Right lung (tissue), 10 donors: ENCODE measurements at places on chromosomes 11 and 22.

DNA sequence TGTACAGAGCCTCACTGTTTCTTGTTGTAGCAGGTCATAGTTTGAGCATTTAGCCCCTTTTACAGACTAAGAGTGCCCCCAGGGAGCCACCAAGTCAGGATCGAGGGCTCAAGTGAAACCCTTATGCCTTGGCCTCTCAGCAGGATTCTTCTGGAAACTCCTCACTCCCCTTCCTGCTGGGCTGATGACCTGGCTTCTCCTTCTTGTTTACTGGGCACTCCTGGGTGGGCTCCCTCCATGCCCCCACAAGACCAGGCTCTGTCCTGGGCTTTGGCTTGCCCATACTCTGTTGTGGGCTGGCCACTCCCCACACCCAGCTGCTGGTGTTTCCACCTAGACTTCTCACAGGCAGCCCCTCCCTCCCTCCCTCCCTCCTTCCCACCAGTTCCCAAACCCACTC, 69.6 kb downstream of the MED15 start:
- no peak for DNase-seq

- no peak for DNase-seq
These were observed 20.0 kb downstream of the TRMU start for GRCh38 chr22:46355369-46355995.

- no peak for DNase-seq
These were observed 25.9 kb upstream of the MMP13 start for GRCh38 chr11:102981324-102981910.

DNA sequence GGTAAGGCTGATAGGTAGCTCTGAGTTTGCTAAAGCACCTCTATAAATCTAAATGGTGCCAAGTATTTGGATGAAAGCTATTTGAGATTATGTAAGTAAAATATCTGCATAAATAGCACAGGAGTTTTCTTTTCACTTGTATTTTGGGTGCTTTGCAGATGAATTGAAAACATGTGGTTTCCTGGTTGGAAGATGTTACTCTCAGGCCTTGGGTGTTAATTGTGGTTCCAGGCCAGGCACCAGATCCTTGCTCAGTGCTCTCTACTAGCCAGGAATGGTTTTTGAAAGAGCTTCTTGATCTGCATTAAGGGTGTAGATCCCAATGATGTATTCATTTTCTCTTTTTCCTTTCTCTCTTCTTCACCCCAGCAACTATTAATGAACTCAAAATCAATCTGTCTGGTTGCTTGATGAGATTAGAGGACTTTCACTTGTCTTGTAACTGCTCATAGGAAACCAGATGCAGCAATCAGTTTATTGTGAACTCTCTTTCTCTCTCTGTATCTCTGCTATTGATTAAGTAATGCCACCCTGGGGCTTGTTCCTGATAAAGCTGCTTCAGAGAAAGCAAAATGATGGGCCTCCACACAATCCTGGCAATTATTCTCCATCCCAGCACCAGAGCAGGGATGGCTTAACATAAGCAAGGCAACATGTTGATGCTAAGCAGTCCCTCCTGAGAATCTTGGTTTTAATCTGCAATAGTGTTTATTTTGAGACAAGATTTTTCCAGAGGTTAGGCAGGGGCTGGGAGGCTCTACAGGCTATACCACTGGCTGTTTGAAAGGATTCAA, 147.0 kb upstream of the NTM start:
- DNase-seq, result no peak

- DNase-seq, result no peak
These were observed 157.3 kb downstream of the SWAP70 start for GRCh38 chr11:9821008-9821752.

GRCh38 chr11:100769617-100770016, 82.5 kb downstream of the ARHGAP42 start:
- DNase-seq, result no peak

DNA sequence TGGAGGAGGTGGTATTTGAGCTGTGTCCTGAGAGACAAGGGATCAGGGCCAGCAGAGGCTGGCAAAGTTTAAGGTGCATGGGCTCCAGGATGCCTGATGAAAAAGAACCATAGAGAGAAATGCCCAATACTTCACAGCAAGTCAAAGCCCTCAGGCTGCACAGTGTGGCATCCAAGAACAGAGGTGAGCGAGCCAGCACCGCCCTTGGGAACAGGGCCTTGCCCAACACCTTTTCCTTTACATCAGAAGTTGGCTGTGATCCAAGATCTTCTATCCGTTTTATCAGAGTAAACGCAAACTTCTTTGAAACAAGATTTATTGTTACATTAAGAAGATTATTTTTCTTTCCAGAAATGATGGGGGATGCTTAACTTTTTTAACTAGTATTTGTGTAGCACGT, 1.4 kb downstream of the B3GNT6 start:
- DNase-seq, result no peak

- no peak for DNase-seq
These were observed 20.2 kb downstream of the NADSYN1 start for GRCh38 chr11:71472941-71473792.

DNA sequence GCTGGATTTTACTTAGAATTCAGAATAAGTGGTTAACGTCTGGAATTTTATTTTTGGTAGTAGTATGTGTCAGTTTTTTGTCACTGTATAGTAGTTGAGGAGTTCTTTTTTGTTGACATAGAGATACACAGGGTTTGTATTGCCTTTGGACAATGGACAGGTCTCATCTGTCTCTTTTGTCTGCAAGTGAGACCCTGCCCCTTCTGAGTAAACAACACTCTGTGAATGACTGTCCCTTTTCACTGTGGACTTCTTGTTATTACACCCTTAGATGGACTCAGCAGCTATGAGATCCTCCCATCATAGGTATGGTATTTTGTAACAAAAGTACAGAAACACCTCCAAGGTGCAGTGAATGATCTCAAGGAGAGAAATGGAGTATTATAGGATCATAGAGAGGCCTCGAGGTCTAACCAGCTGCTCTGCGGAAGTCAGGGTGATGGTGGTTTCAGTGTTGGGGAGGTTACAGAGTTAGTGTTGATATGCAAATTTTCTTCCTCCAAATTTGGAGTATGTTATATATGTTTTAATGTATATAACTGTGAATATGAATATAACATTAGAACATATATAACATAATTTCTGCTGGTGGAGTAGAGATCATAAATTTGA, 7.8 kb downstream of the PPP6R3 start:
- DNase-seq, result no peak

- no peak for DNase-seq
These were observed 129.8 kb downstream of the DBX1 start for GRCh38 chr11:20030472-20030871.

DNA sequence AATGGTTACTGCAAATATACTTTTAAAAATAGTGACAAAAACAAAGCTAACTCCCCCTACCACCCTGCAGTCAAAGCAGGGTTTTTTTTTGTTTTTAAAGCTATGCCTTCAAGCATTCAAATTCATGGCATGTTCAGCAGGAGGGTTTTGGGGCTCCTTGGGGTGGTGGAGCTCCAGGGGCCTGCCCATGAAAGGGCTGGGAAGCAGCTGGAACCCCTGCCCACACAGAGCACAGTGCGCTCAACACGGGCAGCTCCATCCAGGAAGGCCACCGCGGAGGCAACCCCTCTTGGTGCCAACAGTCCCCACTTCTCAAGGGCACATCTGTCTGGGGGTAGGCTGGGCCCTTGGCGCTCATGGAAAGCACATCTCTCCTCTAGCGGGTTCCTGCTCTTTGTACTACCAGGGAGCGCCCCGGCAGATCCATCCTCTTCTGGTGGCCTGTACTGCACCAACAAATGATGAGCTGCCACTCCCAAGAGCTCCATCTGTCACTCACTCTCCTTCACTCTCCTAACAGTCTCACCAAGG, 16.6 kb upstream of the PHLDA2 start:
- no peak for DNase-seq

DNA sequence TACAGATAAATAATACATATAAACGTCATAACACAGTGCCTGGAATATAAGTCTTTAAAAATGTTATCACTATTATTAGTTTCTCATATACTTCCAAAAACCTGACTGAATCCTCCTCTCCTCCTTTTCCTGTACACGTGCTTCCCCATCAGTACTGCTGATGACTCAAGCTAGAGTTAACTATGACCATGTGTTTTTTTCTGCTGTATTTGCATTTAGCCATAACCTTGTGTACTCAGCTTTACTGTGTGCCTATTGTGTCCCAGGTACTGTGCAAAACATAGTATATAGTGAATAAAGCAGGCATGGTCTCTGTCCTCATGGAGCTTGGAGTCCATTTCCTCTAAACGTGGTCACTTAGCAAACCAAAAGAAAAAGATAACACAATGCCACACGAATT, 56.5 kb upstream of the ARHGAP32 start:
- DNase-seq, result no peak

DNA sequence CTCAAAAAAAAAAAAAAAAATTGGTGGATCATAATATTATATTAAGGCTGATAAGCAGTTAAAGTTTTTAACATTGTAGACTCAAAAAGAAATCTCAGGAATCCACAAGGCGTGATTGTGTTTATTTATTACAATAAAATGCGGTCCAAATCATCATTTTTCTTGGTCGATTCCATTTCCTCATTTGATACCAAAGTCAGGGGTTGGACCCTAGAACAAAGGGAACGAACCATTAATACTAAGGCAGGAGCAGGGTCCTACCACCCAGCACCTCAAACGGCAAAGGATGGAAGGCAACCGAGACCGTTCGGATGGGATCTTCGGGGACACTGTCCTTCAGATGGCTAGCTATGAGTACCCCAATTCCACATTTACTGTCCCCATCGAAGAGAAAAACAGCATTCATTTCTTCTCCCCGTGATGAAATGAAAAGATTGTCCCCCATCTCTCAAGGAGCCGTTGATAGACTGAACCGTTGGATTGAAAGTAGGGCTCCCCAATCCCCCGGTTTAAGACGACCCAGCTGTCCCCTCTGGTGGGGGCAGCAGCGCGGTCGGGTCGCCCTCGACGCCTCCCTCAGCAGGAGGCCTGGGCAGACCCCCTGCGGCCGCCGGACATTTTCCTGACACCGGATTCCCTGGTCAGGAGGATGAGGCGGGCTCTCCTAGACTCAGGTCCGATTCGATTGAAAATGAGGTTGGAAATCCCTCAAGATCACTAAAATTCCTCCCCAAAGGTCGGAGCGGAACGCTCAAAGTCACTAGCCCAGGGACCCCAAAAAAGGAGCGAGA, 607 bp downstream of the DMC1 start:
- DNase-seq, result peak; percentile 3

DNA sequence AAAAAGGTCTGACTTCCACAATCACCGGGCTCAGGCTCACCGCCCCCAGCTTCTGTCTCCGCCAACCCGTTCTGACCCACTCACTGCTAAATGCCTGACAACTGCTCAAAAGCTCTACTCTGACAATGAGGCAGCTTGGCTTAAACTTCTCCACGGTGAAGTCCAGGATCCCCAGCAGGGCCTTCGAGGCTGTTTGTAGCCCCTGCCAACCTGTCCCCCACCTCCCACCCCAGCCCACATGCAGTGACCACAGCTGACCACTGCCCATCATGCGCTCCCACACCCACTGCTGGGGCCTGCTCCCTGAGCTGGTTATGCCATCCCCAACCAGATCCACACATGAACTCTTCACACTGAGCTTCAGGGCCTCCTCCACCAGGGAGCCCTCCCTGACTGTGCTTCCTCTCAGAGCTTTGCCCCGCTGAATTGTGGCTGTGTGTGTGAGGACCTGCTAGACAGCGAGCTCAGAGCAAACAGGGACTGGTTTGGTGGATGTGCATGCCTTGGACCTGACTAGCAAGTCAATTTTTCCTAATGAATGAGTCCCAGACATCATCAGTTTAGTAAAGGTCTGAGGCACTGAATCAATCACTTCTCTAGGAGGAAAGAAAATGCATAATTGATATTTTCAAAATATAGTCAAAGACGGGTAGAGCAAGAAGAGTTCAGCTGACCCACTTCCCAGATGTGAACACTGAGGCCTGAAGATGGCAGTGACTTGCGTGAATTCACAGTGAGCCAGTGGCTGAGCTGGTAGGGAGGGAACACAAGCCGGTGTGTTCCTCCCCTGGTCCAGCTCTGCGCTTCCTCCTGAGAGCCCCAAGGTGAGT, 7.7 kb downstream of the LRRC32 start:
- DNase-seq, result no peak
